ENCODE measurements at places on chromosomes 12 and 14.

- no peak overlapping the region for H3K27ac ChIP-seq
- DNase-seq, result no peak
- peaks cover 33% of the 10 kb centered on the region for H3K4me1 ChIP-seq
- H3K36me3 ChIP-seq, result peaks cover 22% of the 10 kb centered on the region
These were observed 107.5 kb downstream of the DAAM1 start for GRCh38 chr14:59295951-59296350.

GRCh38 chr12:74641694-74642093 is 104.1 kb downstream of the ATXN7L3B start:
- no peak for DNase-seq
- no peaks in the 10 kb centered on the region for H3K27me3 ChIP-seq
- no peak overlapping the region for H3K4me3 ChIP-seq
- H3K4me1 ChIP-seq, result no peaks in the 10 kb centered on the region

- DNase-seq, result no peak
- H3K4me3 ChIP-seq, result no peak overlapping the region
- H3K36me3 ChIP-seq, result no peaks in the 10 kb centered on the region
- H3K27ac ChIP-seq, result no peak overlapping the region
- H3K4me1 ChIP-seq, result no peaks in the 10 kb centered on the region
These were observed 12.8 kb upstream of the NRDE2 start for GRCh38 chr14:90344331-90345238.

DNA sequence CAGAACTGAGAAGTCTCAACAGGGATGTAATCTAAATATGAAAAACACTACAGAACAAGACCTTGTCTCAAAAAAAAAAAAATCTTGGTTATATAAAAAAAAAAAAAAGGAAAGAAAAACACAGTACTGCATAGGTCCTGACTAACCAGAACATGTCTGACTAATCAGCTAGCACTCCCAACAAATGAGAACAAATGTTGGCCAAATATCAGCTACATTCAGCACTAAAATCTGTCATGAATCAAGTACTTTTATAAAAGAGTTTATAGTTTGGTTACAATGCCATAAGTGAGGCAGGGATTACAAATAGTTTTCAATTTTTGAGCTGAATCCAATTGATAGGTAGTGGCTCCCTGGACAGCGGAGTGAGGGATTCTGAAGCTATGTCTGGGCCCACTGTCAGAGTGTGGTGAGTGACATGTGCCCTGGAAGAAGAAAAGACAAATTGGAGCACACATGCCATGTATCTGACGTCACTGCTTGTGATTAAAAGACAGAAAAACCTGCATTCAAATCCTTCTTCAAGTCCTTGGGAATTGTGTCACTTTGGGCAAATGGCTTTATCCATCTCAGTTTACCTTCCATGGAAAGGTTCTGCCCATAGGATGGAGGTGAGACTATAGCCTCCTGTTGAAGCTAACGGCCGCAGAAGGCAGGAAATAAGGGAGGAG is 5.6 kb upstream of the FAM234B start:
- peaks cover 30% of the 10 kb centered on the region for H3K27me3 ChIP-seq
- no peaks in the 10 kb centered on the region for H3K36me3 ChIP-seq
- DNase-seq, result no peak
- no peak overlapping the region for H3K4me3 ChIP-seq

DNA sequence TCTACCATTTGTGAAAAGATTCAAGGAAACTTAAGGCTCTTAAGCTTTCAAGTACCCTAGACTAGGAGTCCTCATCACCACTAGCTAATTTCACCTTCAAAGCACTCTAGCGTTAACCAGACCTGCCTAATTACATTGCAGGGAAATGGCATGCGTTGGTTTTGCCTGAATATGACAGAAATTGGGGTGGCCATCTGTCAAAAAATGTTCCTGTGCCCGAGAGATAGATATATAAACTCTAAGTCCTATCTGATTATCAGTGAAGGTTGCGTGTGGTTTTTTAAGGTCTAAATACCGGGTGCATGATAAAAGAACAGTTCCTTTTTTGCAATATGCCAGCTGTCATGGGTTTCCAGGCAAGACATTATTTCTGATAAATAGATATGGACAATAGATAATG is 48.3 kb downstream of the SPRING1 start:
- H3K36me3 ChIP-seq, result no peaks in the 10 kb centered on the region
- peaks cover 29% of the 10 kb centered on the region for H3K27me3 ChIP-seq
- DNase-seq, result no peak

Data from activated CD4-positive, alpha-beta T cell treated with anti-CD3 and anti-CD28 coated beads, Interleukin-2, amount 10 ng/mL, durations not matched to agents 7 days and 5 days (primary cell).